Fibroblast of mammary gland (primary cell): ENCODE measurements at places on chromosomes 12 and 14.
A peak's percentile ranks its signal among the peaks of the same experiment; 100 is the strongest.

- DNase-seq: no peak
These were observed 87.0 kb downstream of the SRRM4 start for GRCh38 chr12:119068129-119068856.

GRCh38 chr12:21502164-21502496 lies 541 bp downstream of the GOLT1B start:
- peak; percentile 31 for DNase-seq

DNA sequence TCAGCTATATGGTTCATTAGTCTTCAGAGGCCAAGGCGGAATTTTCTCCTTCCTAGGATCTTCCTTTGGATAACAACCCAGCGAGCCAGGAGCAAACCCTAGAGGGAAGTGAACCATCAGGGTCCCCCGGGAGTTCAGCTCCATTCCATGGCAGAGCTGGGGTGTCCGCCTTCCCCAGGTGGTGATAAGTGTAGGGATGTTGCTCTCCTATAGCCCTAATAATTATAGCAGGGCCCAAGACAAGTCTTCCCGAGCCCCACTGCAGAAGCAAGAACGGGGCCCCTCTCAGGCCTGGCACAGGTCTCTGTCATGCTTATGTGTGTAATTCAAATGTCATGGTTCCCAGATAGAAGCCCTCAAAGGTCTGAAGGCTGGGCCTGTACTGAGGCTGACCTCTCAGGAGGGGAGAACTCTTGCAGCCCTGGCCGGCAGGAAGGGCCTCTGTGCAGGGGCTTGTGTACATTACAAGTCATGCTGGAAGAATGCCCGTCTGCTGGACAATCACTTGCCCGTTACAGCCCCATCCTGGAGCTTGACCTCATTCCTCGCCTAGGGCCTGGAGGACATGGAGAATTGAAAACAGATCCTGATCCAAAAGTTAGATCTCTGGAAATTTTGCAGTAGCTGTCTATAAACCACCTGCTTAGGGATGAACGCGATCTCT lies 17.3 kb downstream of the LRTM2 start:
- no peak for DNase-seq

- peak; percentile 16 for DNase-seq
These were observed 144.7 kb downstream of the SMOC1 start for GRCh38 chr14:70023871-70024270.
